ENCODE measurements at places on chromosomes 11 and 22.

GRCh38 chr11:120061761-120062560 lies 76.0 kb downstream of the TRIM29 start:
- DNase-seq: no peak

- DNase-seq: no peak
Observed at GRCh38 chr22:17352798-17353197, 16.5 kb upstream of the CECR2 start.

GRCh38 chr11:73306977-73307322 lies 1.1 kb upstream of the ARHGEF17 start:
- DNase-seq: no peak

DNA sequence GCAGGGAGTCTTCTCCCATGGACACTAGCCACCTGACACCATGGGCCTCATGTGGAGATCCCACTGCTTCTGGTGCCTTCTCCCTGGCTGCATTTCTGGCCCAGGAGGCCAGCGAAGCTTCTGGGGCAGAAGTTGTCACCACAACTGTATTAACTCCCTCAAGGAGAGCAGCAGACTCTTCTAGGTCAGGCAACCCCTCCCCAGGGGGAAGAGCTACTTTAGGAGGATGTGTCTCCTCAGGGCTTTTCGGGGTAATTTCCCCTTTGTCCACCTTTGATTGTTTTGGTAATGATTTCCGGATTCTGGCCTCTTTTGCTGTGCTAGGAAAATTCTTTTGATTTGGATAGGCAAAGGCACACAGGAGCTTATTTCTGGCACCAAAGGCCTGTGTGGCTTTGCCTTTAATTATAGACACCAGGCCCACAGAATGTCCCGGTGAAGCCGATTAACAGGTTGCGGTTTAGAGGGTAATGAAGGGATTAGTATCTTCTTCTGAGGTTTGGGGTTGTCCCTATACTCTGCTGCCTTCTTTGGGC lies 8.9 kb upstream of the UCP2 start:
- DNase-seq: no peak

GRCh38 chr11:70415191-70415590 lies 16.9 kb downstream of the CTTN start:
- peak; percentile 88 for DNase-seq

DNA sequence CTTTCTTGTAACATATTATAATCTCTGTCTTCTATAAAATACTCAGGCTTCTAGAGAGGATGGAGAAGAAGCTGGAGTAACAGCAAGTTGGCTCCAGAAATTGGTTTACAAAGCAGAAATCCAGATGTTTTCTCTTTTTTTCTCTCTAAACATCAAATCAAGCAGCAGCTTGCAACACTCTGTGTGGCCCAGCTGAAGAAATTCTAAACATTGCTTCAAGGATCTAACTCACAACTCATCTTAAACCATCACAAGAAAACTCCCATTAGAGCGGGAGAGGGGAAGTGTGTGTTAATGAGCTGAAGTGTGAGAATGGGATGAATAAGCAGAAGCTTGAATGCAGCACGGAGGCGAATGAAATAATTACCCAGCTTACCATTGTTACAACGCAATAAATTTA lies 146.5 kb downstream of the OPCML start:
- no peak for DNase-seq

- no peak for DNase-seq
Observed at GRCh38 chr11:14015711-14016110, 53.2 kb downstream of the SPON1 start.

GRCh38 chr22:49437356-49437755 lies 390.3 kb downstream of the BRD1 start:
- DNase-seq: no peak

DNA sequence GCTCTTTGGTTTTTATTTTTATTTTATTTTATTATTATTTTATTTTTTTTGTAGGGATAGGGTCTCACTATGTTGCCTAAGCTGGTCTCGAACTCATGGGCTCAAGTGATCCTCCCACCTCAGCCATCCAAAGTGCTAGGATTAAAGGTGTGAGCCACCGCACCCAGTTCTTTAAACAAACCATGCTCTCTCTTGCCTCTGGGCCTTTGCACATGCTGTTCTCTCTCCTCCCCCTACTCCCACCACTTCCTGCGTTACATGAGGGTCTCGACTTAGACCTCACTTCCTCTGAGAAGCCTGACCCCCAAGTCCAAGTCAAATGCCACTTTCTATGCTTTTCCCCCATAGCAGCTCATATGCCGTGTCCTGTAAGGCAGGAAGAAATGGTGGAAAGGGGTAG lies 15.2 kb upstream of the TCF20 start:
- DNase-seq: no peak

GRCh38 chr11:8253566-8253965 lies 10.1 kb downstream of the LMO1 start:
- DNase-seq: no peak

All from amniotic stem cell (primary cell).